ENCODE measurements at places on chromosomes 12 and 14. TPM values are rescaled to one million over a fixed set of nuclear protein-coding genes. Genes with fewer than 3 reads are reported as not detected.

The CD4 gene
- 0.35 TPM for total RNA-seq

The PRICKLE1 gene
- 13.1 TPM for total RNA-seq

The MMP17 gene
- total RNA-seq = 18.5 TPM

The NFE2 gene
- total RNA-seq = not detected

The KIAA0586 gene
- total RNA-seq = 11.1 TPM

The GPR162 gene
- total RNA-seq = 3.7 TPM

Measured in pericardium fibroblast (primary cell).